ENCODE measurements at places on chromosomes 5 and 9.

DNA sequence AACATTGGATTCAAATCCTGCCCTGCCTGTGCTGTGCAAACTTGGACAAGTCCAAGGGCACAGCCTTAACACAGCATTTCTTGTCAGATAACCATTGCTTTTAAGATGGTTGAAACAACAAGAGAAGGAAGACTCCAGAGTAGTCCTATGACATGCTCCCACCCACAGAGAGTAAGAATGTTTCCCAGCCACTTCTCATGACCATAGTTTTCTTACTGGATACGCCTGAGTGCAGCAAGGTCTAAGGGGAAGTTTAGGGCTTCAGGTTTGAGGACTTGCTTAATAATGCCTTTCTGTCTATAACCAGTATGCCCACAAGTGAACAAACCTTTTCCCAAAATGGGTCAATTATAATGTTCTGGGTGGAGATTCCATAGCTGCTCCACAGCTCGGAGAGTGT, 126.4 kb downstream of the SLF1 start:
- DNase-seq: no peak

DNA sequence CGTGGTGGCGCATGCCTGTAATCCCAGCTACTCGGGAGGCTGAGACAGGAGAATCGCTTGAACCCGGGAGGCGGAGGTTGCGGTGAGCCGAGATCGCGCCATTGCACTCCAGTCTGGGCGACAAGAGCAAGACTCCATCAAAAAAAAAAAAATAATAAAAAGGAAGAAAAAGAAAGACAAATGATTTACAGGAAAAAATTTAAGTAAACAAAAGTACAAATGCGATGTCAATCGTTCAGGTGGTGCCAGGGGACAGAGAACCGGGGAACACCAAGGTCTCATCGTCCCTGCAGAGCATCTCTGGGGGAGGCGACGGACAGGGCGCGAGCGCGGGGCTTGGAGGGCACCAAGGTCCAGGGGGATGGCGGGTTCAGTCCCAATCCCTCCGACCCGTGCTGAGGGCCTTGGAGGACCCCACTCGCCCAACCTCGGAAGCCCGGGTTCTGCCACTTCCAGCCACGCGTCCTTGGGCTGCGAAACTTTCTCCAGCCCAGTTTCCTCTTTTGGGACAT, 607 bp upstream of the HNRNPAB start:
- DNase-seq: no peak

GRCh38 chr9:136957461-136957860, 5.4 kb downstream of the LCN12 start:
- DNase-seq: no peak

- no peak for DNase-seq
Measured at GRCh38 chr9:114905170-114905940, 25.0 kb downstream of the TNFSF8 start.

- DNase-seq: no peak
Measured at GRCh38 chr9:89815903-89816573, 211.2 kb downstream of the GADD45G start.

GRCh38 chr9:83639266-83639665, 16.3 kb downstream of the IDNK start:
- DNase-seq: no peak

GRCh38 chr5:153308282-153308681, 182.2 kb upstream of the GRIA1 start:
- no peak for DNase-seq

DNA sequence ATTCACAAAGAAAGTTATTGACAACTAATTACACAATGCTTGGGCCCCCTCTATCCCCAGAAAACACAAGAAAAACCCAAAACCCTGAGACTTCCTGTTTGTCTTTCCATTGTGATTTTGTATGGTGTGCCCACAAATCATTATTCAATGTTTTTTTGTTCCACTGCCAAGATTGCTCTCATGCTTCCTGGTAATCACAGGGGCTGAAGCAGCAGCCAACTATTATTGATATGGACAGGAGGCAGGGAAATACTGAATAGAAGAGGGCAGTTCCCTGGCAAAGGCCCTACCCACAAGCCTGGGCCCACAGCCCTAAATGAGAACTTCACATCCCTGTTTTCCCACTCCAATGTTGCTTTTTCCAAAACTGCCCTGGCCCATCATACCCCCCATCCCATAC, 21.5 kb upstream of the RFK start:
- no peak for DNase-seq

- no peak for DNase-seq
Measured at GRCh38 chr5:175773534-175774070, 97.8 kb upstream of the CPLX2 start.

DNA sequence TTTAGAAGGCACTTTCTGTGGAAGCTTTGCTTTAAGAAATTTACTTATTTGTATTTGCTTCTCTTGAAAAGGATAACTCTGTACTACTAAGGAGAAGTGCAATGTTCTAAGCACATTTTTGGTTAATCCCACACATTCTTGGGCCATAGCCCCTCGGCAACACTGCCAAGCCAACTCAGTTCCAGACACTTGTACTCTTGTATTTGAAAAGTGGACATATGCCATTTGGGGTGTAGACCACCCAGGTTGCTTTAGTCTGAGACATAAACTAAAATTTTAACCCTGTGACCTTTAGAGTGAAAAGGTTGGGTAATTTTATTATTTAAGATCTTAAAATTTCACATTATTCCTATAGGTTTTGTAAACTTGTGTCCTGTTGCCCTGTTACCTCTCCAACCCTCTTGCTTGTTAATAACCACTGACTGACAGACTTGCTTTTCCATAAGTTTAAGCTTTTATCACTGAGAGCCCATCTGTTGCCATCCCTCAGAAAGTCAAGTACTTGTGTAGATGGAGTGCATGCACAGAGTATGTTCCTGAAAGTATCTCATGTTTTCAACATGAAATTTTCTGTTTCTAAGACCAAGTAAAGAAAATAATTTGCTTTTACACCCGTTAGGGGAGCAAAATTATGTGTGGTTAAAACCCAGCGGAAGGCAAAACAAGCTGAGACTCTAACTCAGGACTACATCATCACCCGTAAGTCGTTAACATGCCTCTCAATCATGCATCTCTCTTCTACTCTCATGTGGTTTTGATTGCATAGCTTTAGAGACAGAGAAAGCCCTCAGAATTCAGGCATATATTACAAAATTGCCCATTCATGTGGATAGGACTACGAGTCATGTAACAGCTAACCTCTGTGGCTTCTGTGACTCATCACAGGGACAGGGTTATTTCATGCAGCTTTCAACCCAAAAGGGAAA, 117.3 kb downstream of the GDNF start:
- no peak for DNase-seq
